NCI-H1694 (cell line): ENCODE measurements at places on chromosomes 7 and 10.

DNA sequence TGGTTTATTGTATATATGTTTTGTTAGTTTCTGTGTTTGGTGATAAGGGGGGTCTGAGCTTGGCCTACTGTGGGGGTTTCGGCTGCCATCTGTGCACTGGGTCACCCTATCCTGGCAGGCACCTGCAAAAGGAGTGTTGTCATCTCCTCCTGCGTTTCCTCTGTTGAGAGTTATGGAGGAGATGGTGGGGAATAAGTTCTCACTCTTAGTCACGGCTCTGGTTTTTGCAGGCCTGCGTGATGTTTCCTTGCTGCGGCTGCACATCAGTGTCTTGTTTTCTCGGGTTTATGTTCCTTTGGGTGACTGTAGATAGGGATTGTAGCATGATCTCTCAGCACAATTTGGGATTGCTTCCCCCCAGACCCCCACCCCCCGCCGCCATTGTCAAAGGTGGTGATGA, 36.8 kb downstream of the CCM2 start:
- no peak for DNase-seq

DNA sequence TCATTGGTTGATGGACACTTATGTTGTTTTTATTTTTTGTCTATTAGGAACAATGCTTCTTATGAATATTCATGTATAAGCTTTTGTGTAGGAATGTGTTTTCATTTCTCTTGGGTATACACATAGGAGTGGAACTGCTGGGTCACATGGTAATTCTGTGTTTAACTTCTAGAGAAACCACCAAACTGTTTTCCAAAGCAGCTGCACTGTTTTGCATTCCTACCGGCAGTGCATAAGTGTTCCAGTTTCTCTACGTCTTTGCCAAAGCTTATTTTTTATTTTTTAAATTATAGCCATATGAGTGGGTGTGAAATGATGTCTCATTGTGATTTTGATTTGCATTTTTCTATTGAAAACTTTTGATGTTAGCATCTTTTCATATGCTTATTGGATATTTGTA, 51.3 kb downstream of the ADK start:
- no peak for DNase-seq

DNA sequence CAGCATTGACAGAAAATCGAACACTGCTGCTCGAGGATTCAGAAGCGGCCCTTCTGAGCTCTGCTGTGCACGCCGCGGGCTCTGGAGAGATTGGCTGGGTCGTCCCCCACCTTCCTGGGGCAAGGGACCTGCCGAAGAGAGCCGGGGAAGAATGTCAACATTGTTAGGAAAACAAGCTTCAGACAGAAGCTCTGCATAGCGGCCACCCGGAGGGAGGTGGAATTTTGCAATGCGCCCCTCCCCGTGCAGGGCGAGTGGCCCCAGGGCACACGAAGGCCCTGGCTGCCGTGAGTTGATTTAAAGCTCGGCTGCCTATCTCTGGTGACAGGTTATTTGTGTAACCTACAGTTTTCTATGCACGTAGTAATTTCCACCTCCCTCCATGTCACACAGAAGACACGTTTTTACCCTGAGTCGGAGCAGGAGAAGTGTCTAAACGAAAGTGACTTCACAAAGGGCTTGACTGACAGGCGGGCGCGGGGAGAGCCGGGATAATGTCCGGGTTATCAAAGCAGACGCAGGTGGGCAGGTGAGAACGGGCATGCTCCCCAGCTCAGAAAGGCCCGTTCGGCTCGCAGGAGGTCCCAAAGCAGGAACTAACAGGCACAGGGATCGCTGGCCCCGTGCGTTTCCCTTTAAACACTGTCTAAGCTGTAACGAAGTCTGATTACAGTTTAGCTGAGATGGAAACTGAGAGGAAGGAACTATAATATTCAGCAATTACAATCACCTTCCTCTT, 84.6 kb downstream of the PDGFA start:
- no peak for DNase-seq

DNA sequence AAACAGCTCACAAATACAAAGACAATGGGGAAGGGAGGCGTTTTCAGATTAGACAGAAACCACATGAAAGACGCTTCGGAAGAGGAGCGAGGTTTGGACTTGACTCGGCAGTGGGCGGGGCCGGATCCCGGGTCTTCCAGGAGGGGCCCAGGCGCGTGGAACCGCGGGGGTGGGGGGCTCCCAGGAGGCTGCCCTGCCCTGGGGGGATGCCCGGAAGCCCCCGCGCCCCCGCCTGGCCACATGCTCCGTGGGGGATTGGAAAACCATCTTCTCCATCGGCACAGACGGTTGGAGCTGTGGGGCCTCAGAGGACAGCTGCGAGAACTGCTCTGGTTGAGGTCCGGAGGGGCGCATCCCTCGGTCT, 186.0 kb upstream of the SHH start:
- no peak for DNase-seq

- no peak for DNase-seq
Observed at GRCh38 chr7:28126410-28127041, 54.1 kb downstream of the JAZF1 start.

DNA sequence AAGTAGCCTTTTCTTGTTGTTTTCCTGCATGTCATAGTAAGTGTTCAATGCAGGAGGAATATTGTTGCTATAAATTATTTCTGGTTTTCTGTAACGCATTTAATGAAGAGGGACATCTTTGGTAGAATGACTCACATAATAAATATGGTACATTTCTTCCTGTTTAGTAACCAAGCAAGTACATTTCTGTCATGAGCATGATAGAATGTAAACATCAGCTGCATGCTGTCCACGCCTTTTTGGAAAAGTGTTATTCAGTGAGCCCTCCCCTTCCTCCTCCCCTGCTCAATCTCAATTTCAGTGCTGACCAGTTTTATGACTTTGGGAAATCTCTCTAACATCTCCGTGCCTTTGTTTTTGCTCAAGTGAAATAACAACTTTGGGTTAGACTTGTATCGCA, 664.0 kb downstream of the XPNPEP1 start:
- no peak for DNase-seq

DNA sequence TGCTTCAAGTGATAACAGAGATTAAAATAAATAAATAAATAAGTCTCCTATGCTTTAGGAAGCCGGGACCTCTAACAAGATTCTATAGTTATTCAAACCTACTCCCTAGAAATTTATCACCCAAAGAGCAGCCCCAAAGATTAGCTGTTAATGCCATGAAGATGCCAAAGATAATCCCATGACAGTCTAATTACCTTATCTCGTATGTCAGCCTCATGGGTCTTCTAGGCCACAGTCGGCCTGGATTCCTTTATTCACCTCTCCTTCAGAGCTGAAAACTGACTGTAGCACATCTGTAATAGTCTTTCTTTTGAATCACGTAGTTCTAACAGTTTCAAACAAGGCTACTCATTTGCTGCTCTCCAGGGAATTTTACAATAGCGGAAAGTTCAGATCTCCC, 24.2 kb downstream of the COL1A2 start:
- no peak for DNase-seq

GRCh38 chr10:78715435-78715834, 353.3 kb upstream of the ZMIZ1 start:
- DNase-seq = no peak

GRCh38 chr10:11673346-11674280, 62.2 kb upstream of the USP6NL start:
- no peak for DNase-seq

DNA sequence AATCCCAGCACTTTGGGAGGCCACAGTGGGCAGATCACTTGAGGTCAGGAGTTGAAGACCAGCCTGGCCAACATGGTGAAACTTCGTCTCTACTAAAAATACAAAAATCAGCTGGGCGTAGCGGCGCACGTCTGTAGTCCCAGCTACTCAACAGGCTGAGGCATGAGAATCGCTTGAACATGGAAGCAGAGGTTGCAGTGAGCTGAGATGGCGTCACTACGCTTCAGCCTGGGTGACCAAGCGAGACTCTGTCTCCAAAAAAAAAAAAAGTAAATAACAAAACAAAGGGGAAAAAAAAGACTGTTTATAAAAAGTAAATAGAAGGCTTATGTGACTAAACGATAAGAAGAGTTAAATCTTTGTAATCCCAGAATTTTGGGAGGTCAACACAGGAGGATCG, 15.0 kb upstream of the DNMBP start:
- DNase-seq = no peak

GRCh38 chr7:94059746-94060145, 55.6 kb upstream of the BET1 start:
- no peak for DNase-seq

GRCh38 chr7:36128448-36129047, 24.5 kb upstream of the EEPD1 start:
- DNase-seq = peak; percentile 77

GRCh38 chr7:157498657-157499056, 161.9 kb downstream of the DNAJB6 start:
- no peak for DNase-seq

- no peak for DNase-seq
Observed at GRCh38 chr7:30140456-30140855, 5.7 kb downstream of the MTURN start.

DNA sequence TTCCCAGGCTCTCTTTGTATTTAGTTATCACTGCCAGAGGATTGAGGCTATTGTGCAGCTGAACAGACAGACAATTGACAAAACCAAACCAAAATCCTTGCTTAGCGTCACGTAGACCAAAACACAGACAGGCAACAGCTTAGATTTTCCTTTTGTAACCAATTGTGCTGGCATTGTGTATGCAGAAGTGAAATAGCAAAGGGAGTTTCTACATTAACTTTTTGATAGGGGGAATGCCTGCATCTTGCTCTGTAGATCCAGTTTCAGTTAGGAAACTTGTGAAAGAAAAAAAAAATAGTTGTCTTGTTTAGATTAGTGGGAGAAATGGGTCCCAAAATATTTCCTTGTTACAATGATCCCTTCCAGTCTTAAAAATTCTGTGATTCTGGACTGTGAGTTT, 333.8 kb downstream of the BBS9 start:
- no peak for DNase-seq

DNA sequence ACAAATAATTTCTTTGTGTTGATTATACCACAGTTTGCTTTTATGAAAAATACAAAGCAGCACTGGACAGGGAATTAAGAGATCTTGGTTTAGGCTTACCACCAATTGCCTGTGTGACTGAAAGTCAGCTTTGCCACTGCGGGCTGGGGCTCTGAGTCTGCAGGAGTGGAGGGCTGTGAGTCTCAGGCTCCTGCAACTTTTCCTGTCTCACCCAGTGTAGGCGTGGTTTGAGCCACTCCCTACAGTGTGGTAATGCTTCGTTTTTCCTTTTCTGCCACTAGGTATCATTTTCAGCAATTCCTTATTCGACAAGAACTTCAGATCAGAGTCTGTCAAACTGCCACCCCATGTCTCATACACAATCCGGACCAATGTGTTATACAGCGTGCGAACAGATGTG, 180.6 kb downstream of the ABCA13 start:
- no peak for DNase-seq

DNA sequence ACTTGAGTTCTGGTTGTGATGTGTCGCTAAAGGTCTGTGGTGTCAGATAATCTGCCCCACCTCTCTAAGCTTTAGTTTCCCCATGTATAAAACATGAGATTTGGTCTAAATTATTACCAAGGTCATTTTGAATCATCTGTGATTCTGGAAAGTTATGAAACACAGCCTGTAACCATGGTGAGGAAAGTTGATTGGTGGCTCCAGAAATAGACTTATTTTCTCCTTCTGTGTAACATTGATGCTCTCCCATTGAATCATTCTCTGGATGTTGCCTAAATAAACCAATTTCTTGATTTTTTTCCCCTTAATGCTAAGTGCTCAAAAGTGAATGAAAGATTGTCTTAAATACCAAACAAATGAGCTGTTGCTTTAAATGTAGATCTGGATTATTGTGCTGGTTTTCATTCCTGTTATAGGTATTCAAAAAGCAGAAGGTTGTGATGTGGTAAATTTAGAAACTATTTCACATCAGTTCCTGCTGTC, 30.0 kb upstream of the PCGF5 start:
- DNase-seq = no peak
